ENCODE measurements at places on chromosomes 6 and 20.

DNA sequence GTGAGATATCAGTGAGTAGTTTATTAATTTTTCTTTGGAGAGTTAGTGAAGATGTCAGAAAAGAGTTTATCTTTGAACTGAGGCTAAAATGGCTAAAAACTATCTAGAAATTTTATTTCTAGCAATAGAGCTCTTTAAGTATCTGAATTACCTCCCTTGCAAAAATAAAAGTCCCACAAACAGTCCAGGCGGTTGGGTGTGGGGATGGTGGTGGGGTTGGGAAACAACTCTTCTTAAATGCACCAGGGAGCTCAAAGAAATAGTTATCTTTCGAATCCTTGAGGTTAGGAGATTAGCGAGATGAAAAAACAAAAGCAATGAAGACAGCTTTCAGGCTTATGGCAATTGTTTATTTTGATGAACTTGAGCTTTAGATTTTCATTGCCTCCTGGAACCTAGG, 1299.1 kb upstream of the ADGRB3 start:
- DNase-seq = no peak

DNA sequence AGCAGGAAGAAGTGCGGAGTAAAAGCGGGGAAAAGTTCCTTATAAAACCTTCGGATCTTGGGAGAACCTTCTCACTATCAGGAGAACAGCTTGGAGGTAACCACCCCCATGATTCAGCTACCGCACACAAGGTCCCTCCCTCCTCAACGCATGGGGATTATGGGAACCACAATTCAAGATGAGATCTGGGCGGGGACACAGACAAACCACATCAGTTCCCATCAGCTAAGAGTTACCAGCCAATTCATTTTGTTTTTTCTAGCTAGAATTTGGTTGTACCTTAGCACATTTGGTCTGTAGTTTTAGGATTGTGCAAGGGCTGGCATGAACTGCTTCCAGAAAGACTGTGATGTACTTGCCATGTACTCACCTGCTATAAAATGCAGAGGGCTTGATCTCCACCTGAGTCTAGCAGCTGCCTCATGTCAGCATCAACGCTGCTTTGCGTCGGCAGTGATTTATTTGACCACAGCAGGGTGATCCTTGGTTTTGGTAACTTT, 94.7 kb upstream of the SLC2A12 start:
- DNase-seq = no peak

GRCh38 chr20:57175397-57176010, 90.9 kb downstream of the BMP7 start:
- peak; percentile 56 for DNase-seq

- DNase-seq = no peak
Observed at GRCh38 chr6:45502456-45502855, 124.7 kb upstream of the SUPT3H start.

DNA sequence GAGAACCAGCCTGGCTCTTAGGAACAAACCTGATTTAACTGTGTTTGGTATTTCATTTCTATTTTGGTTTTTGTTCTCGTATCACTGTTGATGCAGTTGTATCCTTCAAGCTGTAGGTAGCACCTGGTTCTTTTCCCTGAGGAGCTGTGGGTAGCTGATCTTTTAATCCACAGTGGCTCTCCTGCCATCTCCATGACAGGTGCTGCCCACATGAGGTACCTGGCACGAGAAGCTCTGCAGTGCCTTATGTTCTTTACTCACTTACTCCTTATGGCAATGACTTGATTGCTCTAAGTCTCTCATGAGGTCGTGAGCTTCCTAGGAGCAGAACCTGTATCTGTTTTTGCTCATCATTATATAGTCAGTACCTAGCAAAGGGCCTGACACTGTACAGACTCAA, 74.3 kb upstream of the EMILIN3 start:
- no peak for DNase-seq

GRCh38 chr20:19974630-19975435, 42.3 kb upstream of the NAA20 start:
- no peak for DNase-seq

DNA sequence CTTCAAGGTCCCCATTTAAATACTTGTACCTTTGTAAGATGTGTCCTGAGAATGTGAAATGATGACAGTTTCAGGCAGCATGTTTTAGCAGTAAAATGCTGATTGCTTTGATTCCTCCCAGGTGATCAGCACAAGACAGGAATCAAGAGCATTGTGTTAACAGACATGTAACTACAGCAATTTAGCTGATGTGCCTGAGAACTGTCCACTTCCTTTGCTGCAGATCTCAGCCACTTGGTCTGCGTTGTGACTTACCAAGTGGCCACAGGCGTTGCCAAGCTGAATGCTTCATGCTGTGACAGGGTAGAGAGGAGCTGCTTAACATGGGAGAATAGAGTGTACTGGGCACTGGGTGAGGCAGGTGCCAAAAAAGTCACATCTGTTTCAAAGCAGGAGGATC, 767.0 kb upstream of the POU3F2 start:
- no peak for DNase-seq

GRCh38 chr6:47310131-47310480, 401 bp upstream of the TNFRSF21 start:
- DNase-seq = no peak

DNA sequence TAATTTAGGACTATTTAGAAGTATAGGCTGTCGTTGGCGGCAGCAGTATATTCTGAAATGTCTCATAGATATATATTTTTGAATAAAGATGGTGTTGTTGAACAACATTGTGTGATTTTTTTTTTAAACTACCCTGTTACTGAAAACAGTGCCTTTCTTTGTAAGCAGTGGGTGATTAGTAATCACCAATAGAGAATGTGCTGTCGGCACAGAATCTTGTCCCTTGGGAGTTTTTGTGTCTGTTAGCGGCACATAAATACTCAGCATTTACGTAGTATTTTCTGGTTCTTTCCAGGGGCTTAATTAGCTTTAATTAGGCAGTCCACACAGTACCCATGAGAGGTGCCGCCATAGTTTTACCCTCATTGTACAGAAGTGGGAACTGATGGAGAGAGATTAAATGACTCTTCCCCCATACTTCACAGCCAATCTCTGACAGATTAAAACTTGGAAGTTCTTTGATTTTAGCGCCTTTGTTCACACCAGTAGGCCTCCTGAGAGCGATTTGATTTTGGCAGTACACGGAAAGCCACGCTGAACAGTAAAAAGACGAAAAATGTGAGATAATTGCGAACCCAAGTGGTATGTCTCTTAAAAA, 58.8 kb downstream of the RPRD1B start:
- no peak for DNase-seq

- DNase-seq = peak; percentile 10
Observed at GRCh38 chr6:150720774-150721233, 121.1 kb downstream of the PLEKHG1 start.

DNA sequence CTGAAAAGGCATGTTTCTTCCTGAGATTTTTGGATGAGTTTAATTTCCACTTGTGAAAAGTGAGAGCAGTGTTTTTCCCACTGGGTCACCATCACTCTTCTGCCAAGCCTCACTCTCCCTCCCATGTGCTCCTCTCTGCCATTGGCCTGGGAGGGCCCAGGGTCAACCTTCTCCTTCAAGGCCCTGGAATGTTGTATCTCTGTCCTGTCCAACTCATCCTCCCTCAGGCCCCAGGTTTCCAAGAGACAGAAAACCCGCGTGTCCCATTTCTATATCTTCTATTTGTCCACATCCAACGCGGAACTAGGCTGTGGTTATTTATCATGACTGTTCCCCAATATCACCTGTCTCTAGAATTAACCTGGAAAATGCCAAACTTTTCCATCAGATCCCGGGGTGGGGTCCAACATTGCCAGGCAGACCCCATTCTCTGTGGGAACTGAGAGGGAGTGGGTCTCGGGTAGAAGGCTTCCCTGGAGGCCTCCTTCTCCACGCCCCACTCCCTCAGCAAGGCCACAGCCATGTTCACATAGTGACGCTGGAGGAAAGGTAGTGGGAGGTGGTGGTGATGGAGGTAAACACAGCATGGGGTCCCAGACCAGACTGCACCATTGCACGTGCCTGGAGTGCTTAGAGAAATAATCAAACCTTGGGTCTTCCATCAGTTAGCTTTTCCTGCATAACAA, 173.5 kb downstream of the SCP2D1 start:
- no peak for DNase-seq

- DNase-seq = no peak
Observed at GRCh38 chr20:57207251-57207650, 59.2 kb downstream of the BMP7 start.

- no peak for DNase-seq
Observed at GRCh38 chr6:44594481-44594880, 207.0 kb downstream of the CDC5L start.

DNA sequence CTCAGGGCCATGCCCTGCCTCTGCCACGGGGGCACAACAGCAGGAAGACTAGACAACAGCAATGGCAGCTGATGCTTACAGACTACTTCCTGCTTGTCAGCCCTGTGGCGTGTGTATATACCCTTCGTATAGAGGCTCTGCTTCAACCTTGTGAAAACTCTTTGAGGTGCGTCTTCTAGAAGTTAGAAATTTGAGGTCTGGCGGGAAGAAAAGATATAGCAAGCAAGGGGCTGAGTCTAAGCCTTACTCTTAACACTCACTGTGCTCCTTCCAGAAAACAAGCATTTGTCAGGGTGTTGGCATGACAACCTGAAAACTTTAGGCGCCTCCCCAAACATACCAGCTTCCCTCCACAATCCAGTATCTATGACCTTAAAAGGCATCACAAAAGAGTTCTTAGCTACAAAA, 33.3 kb downstream of the JPH2 start:
- no peak for DNase-seq

GRCh38 chr6:119348748-119349360, 707 bp downstream of the MAN1A1 start:
- no peak for DNase-seq

DNA sequence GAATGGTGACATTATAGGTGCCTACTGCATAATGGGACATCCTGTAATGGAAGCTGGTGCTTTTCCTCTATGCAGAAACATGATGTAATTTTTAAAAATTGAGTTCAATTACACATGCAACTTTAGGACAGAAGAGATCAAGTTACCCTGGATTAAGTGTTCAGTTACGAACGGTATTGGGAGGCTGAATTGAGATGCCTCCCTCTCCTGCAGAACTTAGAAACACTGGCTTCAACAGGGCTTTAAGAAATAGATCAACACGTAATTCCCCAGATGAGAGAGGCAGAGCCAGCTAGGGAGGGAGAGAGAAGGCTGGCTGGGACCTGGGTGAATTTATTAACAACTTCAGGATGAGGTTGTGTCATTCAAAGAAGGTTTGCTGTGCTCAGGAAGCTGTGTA, 232.8 kb downstream of the CDH26 start:
- no peak for DNase-seq

- DNase-seq = peak; percentile 80
Observed at GRCh38 chr6:22062807-22063408, 233.9 kb downstream of the PRL start.

- no peak for DNase-seq
Observed at GRCh38 chr6:154888421-154889295, 106.5 kb upstream of the TIAM2 start.

GRCh38 chr20:38303908-38304379, at the start of gene BPI:
TSS of gene BPI (plus strand) at chr20:38304156. CDS start at chr20:38304224, 68 bp downstream.
- DNase-seq = peak; percentile 5

- no peak for DNase-seq
Observed at GRCh38 chr6:140660295-140660694, 1285.8 kb upstream of the CITED2 start.

- peak; percentile 32 for DNase-seq
Observed at GRCh38 chr6:33886673-33887144, 82.9 kb upstream of the MLN start.

GRCh38 chr20:63281742-63282665, 9.4 kb downstream of the ARFGAP1 start:
- no peak for DNase-seq

GRCh38 chr6:80767808-80768207, 661.3 kb downstream of the BCKDHB start:
- DNase-seq = no peak

GRCh38 chr6:138105446-138105845, 1.8 kb downstream of the PERP start:
- no peak for DNase-seq

DNA sequence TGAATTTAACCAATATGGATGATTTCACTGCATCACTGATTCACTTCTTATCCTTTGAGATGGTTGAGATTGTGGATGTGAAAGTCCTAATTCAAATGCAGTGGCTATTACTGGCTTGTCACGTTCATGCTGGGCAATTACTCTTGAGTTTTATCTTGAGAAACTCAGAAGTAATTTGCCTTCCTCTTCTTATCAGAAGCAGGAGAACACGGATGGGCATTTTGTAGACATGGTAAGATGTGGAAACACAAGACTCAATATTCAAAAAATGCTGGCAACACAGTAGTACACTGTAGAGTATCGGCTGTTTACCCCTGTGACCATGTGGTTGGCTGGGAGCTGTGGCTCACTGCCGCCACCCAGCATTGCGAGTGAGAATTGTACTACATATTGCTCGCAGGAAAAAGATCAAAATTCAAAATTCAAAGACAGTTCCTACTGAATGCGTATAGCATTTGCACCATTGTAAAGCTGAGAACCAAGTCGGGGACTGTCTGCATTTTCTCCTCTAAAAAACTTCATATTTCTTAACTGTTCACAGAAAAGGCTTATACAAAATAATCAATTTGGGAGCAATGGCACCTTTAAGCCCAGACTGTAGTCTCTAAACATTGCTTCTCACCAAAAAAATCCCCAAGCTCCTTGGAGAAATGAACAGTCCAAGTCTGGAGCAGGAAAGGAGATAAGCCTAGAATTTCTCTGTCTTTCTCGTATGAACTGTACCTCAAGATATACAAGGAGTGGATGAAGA, 61.9 kb upstream of the ELOVL5 start:
- DNase-seq = peak; percentile 54

DNA sequence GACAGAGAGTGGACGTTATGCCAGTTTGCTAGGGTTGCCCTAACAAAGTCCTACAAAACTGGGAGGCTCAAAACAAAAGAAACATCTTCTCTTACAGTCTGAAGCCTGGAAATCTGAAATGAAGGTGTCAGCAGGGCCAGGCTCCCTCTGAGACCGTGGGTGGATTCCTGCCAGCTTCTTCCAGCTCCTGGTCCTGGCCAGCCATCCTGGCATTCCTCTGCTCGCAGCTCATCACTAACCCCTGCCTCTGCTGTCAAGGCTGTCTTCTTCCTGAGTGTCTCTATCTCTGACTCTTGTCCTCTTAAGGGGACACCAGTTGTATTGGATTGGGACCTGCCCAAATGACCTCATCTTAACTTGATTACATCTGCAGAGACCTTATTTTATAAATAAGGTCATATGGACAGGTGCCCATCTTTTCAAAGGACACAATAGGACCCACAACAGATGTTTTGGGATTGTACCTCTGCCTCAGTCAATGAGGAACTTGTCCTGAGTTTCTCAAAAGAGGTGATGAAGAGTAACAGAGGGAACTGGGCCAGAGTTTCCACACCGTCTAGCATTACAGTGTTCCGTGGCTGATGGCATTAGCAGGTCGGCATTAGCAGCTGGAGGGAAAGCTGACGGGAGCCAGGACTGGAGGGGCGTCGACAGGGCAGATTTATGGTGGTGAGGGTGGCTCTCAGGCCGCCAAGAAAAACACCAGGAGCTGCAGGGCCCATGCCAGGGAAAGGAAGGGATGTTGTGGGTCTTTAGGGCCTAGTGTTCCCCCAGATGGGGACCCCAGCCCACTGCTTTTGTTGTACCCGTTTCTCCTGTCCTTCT, 157.3 kb downstream of the TBXT start:
- no peak for DNase-seq

- no peak for DNase-seq
Observed at GRCh38 chr20:48574383-48574782, 253.4 kb downstream of the PREX1 start.
